ENCODE measurements at places on chromosomes 6 and 20.

GRCh38 chr20:46523108-46523507, 9.7 kb upstream of the ZNF334 start:
- no peak for DNase-seq

DNA sequence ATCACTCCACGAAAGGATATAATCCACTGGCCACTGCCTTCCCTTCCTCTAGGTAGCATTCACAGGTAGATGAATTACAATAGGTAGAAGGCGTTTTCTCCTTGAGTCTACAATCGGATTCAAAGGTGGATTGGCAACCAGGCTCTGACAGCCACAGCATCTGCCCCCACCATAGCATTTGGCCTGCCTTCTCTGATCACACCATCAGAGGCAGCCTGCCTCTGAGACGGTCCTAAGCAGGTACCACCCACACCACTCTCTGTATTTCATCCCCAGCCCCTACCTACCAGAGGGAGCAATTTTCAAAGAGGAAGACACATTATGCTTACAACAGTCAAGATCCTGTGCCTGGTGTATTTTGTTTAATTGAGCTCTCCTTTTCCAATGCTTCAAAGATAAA, 210.5 kb upstream of the SPTLC3 start:
- no peak for DNase-seq

GRCh38 chr20:37945091-37945547, 42.2 kb downstream of the VSTM2L start:
- no peak for DNase-seq

DNA sequence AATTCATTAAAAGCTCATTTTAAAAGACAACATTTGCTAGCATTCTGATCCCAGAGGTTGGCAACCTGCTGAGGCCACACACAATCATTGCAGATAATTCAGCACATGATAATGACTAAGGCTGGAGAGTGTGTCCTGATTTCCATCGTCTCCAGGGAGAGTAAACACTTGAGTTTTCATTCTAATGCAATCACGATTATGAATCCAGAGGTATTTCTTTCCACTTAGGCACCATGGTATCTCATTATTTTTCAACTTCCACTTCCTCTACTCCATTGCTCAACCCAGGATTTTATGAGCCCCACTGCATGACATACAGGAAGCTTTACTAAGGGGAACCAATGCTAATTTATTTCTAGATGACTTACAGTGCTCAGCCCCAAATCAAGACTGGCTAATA, 273.8 kb upstream of the AGPAT4 start:
- peak; percentile 41 for DNase-seq

GRCh38 chr6:5553767-5554166, 292.5 kb downstream of the FARS2 start:
- no peak for DNase-seq

GRCh38 chr6:90251295-90251992, 45.2 kb downstream of the BACH2 start:
- no peak for DNase-seq

All from M059J (cell line).